ENCODE measurements at places on chromosomes 16 and 17.
A peak's percentile ranks its signal among the peaks of the same experiment; 100 is the strongest.

- DNase-seq = no peak
Measured at GRCh38 chr16:80023865-80024264, 423.3 kb upstream of the MAF start.

DNA sequence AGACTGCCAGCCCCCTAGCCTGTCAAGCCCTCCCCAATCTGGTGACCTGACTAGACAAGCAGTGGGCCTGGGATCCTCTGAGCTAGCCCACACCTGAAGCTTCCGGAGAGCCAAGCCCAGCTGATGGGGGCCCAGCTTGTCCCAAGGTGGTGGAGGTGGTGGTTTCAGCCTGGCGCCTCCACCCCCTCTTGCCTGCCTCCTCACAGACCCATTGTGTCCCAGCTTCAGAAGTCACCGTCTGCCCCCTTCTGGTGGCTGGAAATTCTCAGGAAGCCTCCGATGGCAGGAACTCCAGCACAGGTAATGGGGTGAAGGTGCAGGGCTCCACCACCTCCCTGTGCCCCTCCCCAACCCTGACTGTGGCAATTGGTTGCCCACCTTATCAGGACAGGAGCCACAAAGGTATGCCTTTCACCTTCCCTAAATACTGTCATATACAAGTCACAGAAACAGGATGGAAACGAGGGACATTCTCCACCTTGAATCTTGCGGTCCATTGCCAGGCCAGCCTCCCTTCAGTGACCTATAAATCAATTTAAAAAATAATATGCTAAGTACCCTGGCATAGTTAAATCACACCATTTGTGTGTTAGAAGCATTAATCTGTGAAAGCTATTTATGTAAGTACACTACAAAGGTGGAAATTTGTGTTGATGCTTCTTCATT is 66.0 kb upstream of the ZNF423 start:
- DNase-seq = peak; percentile 32

DNA sequence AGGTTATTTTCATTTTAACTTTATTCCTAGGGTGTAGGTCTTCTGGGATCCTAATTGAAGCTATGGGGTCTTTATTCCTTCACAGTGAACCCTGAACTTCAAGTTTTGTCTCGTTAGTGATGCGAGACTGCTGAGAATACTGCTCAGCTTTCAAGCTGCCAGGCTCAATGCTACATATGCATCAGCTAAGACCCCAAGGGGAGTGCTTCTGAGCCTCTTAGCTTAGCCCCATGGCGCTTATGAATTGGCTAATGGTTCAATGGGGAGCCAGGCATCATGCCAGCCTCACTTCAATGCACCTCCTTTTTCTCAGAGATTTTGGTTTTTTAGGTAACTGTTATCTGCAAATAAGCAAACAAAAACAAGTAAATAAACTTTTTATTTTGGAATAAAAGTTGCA is 94.1 kb upstream of the SIAH1 start:
- DNase-seq = no peak

- peak; percentile 35 for DNase-seq
Measured at GRCh38 chr16:71722801-71723536, 1.5 kb downstream of the PHLPP2 start.

DNA sequence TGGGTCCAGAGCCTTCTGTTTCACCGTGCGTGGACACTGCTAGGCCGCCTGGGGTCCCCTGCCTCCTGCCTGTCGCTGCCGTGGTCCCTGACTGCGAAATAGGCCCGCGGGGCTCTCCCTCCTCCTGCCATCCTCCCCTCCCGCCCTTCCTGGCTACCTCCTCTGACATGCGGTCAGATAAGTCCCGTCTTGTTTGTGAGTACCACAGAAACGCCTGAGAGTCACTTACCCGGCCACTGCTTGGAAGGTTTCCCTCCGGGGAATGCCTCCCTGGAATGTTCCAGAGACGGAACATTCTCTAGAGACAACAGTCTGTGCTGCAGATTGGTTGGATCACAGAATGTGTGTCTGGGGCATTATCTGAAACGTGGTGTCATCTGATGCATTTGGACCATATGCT is 22.7 kb downstream of the CIBAR2 start:
- DNase-seq = no peak

GRCh38 chr17:29791336-29792080 is 138.5 kb downstream of the SSH2 start:
- DNase-seq = no peak

DNA sequence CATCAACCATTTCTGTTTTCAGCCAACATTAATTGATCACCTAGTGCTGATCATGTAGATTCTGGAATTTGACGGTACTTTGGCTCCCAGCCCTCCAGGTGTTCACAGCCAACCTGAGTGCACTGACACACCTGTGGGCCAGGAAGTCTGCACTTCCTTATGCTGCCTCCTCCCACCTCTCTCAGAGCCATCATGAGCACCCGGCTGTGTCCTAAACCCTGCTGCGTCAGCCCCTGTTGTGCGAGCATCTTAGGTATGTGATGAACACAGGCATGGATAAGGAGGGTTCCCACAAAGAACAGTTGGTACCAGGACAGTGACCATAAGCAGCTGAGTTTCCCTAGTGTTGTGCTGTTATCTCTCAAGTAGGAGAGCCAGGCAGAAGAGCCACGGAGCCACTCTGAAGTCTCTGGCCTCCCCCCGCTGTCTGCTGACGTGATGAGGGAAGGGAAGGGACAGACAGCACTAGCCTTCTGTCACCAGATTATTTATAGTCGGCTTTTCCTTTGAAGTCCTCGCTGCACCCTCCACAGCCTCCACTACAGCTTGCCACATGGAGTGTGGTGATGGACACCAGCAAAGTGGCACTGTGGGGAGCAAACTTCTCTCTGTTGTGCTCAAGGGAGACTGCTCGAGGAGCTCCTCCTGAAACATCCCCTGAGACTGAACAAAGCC is 162.8 kb upstream of the ANKFN1 start:
- no peak for DNase-seq

- DNase-seq = no peak
Measured at GRCh38 chr17:74514632-74515334, 16.5 kb downstream of the CD300LB start.

GRCh38 chr17:38613981-38614779 is 8.4 kb upstream of the SRCIN1 start:
- DNase-seq = no peak

DNA sequence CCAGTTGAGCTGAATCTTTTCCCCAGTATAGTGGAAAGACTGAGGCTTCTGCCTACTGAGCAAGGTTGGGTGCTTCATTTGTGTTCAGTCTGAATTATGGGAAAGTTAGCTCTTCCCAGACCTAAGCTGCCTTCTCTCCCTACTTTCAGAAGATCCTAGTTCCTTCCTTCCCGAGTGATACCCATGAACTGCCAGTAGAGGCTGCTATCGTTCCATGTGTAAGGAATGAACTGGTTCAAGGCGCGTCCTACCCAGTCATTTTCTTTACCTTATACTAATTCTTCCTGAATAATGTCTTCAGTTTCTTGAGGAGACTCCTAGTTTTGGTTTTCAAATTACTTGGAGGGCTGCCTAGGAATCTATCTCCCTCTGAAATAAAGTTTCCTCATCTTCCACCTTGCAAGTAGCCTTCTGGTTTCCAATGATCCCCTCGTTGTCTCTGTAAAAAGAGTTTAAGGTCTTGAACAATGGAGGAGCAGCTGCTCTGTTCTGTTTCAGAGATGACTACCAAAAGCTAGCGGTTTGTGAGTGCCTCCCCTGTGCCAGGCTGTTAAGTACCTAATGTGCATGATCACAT is 934 bp upstream of the AOC2 start:
- DNase-seq = no peak

DNA sequence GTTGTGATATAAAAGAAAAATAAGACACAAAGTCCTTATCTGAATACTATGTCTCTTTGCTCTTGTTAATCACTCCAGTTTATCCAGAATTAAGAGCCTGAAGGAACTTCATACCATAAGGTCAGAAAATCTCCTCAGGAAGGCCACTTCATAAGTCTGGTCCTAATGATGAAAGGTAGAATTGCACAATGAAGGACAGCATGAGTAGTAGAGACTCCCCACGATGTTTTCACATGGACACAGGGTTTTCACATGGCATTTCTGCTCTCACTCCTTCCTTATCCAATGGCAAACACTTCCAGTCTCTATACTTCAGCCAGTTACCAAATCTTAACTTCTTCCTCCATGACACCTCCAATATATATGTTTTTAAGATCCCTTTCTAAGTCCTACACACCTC is 10.2 kb upstream of the C17orf78 start:
- DNase-seq = no peak

DNA sequence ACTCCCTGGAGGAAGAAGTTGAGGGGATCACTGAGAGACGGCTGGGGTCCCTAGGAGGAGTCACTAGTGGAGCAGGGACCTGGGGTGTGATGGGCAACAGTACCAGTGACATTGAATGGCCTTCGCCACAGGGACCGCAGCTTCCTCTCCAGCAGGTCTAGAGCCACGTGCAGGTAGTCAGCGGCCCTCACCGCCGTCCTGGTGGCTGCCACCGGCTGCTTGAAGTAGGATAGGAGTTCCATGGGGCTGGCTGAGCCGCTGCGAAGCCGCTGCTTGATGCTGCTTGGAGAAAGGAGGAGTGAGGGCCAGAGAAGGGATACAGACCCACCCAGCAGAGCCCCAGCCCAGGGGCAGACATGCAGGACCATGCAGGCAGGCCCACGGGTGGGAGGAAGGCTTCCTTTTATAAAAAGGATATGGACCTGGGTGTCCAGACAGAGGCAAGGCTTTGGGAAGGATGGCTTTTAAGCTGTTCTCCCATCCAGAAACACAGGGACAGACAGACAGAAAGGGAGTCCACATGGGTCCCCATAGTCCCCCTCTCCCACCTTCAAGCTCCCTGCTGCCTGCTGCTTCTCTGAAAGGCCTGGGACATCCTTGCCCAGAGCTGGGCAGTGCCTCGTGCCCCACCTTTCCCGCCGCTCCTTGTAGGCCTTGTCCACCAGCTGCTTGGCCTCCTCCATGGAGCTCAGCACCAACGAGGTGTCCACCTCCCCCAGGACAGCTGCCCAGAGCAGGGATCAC is 827 bp downstream of the MPO start:
- DNase-seq = no peak

- no peak for DNase-seq
Measured at GRCh38 chr17:2267354-2267753, 36.2 kb downstream of the SMG6 start.

- no peak for DNase-seq
Measured at GRCh38 chr17:43601280-43602039, 55.3 kb upstream of the ETV4 start.

DNA sequence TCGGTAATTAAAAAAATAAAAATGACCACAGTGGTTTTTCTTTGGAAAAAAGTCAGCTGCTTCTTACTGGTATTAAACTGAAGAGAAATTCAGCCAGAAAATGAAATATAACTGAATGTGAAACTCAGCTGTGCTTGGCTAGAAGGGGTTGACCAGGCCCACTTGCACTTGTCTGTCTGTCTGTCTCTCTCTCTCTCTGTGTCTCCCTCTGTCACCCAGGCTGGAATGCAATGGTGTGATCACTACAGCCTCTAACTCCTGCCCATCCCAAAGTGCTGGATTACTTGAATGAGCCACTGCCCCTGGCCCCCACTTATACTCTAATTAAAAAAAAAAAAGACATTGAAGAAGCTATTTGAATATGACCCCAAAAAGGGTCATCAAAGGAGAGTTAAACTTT is 17.3 kb upstream of the AKAP1 start:
- no peak for DNase-seq

GRCh38 chr16:85270374-85270773 is 158.1 kb upstream of the CIBAR2 start:
- no peak for DNase-seq

GRCh38 chr16:86375364-86375763 is 135.0 kb upstream of the FOXF1 start:
- no peak for DNase-seq

DNA sequence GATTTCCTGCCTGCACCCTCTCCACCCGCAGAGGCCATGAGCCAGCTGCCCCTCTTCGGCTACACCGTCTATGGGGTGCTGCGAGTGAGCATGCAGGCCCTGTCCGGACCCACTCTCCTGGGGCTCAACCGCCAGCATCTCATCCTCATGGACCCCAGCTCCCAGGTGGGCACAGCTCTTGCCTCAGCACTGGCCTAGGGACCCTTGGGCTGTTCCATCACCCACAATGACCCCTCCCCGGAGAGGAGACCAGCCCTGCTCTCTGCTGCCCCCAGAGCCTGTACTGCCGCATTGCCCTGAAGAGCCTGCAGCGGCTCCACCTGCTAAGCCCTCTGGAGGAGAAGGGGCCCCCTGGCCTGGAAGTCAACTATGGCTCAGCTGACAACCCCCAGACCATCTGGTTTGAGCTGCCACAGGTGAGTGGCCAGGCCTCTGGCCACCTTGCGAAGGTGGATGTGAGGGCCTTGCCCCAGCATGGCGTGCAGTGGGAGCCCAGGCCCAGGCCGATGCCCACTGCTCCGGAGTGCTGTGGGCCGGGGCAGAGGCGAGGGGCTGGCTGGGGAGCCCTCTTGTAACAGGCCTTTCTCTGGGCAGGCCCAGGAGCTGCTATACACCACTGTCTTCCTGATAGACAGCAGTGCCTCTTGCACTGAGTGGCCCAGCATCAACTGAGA is 7.3 kb upstream of the SMIM5 start:
- DNase-seq = no peak

DNA sequence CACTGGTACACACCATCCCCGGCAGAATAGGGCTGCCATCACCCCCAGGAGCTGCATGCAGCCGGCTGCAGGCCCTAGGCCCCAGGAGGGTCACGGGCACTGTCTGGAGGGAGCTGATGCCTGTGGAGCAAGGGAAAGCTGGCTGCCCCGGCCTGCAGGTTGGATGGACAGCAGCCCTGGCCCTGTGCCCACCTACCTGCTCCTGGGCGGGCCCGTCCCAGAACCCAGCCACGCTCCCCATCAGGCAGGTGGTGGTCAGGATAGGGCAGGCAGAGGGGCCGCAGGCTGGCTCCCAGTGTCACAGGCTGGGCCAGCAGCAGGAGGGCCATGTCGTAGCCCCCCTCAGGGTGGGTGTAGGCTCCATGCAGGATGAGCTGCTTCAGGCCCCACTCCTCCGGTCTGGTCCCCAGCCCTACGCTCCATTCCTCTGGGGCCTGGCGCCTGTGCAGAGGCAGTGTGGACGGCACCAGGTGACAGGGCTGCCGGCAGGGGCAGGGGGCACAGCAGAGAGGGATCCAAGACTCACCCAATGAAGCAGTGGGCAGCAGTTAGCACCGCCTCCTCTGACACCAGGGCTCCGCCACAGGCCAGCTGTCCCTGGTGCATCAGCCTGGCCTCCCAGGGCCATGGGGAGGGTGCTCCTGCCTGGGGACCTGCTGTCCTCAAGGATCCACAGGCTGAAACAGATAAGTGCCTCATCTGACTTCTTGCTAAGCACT is 4.0 kb downstream of the PRSS53 start:
- no peak for DNase-seq

- no peak for DNase-seq
Measured at GRCh38 chr16:54933281-54934011, 2.8 kb downstream of the IRX5 start.

DNA sequence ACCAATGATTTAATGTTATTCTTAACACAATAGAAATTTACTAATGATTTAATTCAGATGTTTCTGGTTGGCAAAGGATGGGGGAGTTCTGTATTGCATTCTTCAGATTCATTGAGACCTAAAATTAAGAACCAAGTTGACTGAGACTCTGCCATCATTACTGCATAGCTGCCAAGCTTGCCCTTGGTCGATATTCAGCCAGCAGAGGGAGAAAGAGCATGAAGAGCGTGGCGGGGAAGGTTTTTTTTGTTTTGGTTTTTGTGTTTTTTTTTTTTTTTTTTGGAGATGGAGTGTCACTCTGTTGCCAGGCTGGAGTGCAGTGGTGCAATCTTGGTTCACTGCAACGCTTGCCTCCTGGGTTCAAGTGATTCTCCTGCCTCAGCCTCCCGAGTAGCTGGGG is 659.4 kb upstream of the EEF2KMT start:
- DNase-seq = no peak

- no peak for DNase-seq
Measured at GRCh38 chr17:8734876-8735275, 9.8 kb downstream of the CCDC42 start.

Data from stimulated activated CD8-positive, alpha-beta memory T cell treated with anti-CD3 and anti-CD28 coated beads, Interleukin-7, amount 100 ng/mL, for 48 hours (primary cell).